ENCODE measurements at places on chromosomes 1 and 21.
A peak's percentile ranks its signal among the peaks of the same experiment; 100 is the strongest.

GRCh38 chr1:59318271-59318860 lies 21.5 kb downstream of the FGGY start:
- peak; percentile 52 for DNase-seq

DNA sequence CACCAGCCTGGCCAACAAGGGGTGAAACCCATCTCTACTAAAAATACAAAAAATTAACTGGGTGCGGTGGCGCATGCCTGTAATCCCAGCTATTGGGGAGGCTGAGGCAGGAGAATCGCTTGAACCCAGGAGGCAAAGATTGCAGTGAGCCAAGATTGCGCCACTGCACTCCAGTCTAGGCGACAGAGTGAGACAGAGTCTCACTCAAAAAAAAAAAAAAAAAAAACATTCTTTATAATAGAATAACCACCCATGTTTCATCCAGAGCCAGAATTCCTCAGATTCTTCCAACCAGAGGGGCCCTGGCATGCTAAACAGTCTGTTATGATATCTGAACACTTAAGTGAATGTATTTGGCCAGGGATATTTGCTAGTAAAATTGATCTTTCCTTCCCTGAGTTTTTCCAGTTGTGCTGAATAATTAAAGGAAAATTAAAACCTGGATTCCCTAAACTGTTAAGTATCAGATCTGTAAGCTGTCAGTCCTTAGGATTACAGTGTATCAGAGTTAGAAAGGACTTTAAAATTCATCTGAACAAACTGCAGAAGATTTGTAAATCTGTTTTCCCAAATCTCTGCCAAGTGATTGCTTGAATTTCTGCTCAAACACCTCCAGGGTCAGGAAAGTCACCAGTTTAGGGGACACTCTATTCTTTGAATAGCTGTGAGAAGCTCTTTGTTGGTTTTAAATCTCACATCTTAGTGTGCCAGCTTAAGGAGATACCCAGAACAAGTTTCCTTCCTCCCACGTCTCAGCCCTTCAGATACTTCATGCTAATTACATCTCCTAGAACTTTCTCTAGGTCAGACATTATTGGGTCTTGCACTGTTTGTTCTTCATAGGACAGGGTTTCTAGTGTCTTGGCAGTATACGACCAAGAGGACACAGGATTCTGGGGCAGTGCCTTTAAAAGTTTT lies 84.6 kb upstream of the BMP8A start:
- DNase-seq = peak; percentile 82

GRCh38 chr1:194959795-194960194 lies 1648.4 kb downstream of the KCNT2 start:
- DNase-seq = no peak

DNA sequence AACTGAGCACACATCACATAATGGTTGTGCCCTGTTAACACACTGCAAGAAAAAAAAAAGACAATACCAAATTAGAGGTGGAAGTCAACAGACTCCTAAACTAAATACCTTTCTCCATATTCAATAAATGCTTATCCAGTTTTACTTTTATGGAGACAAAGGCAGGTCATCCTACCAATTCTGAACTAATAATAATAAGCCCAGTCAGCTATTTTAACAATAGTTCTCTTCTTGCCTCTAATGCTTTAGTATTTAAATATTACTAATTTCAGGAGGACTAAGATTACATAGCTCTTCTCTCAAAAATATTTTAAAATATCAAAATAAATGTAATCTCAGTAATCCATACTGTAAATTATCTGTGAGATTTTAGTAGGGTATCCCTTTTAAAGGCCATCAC lies 10.5 kb downstream of the COPA start:
- DNase-seq = no peak

- DNase-seq = peak; percentile 77
Measured at GRCh38 chr1:26998429-26999300, 5.2 kb downstream of the TRNP1 start.

- DNase-seq = no peak
Measured at GRCh38 chr1:197923038-197923437, 5.9 kb downstream of the LHX9 start.

- no peak for DNase-seq
Measured at GRCh38 chr1:89581859-89582258, 51.1 kb upstream of the LRRC8C start.

GRCh38 chr1:17061892-17062291 lies 8.1 kb upstream of the SDHB start:
- no peak for DNase-seq

- no peak for DNase-seq
Measured at GRCh38 chr1:159892944-159893343, 7.0 kb downstream of the CFAP45 start.

Data from GM23248 (cell line).